ENCODE measurements at places on chromosomes 4 and X.
A peak's percentile ranks its signal among the peaks of the same experiment; 100 is the strongest.

DNA sequence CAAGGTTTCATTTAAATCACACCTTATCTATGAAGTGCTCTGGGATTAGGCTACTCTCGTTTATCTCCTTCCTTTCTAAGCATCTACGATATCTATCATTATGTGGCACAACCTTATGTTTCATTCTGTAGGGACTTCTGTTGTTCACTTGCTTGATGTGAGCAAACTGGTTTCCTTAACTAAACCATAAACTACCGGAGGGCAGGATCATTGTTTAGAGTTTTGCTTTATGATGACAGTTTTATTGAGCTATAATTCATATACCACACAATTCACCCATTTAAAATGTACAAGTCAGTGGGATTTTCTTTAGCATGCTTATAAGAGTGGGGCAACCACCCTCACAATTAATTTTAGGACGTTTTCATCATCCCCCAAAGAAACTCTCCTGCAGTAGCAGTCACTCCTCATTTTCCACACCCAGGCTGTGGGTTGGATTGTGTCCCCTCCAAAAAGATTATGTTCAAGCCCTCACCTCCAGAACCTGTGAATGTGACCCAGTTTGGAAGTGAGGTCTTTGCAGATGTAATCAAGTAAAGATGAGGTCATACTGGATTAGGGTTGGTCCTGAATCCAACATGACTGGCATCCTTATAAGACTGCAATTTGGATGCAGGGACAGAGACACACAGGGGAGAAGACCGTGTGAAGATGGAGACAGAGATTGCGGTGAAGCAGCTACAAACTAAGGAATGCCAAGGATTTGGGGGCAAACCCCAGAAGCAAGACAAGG is 42.1 kb upstream of the SH3RF1 start:
- no peak for DNase-seq

- DNase-seq = no peak
Measured at GRCh38 chrX:107542500-107542899, 85.8 kb upstream of the PRPS1 start.

DNA sequence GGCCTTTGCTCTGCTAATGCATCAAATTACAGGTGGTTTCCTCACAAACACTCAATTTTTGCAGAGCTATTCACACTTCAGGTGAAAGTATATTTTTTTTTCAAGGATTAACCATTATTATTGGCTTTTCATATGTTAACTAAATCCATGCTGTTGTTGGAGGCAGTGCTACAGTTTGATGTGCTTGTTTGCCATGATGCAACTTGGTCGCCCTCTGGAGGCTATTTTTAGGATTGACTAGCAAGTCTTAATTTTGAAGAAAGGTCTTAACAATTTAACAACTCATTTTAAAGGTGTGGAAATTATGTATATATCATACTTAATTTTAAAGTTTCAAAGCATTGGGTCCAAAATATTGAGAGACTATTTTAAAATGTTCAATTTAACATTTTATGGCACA is 168.8 kb upstream of the FAM47A start:
- peak; percentile 48 for DNase-seq

DNA sequence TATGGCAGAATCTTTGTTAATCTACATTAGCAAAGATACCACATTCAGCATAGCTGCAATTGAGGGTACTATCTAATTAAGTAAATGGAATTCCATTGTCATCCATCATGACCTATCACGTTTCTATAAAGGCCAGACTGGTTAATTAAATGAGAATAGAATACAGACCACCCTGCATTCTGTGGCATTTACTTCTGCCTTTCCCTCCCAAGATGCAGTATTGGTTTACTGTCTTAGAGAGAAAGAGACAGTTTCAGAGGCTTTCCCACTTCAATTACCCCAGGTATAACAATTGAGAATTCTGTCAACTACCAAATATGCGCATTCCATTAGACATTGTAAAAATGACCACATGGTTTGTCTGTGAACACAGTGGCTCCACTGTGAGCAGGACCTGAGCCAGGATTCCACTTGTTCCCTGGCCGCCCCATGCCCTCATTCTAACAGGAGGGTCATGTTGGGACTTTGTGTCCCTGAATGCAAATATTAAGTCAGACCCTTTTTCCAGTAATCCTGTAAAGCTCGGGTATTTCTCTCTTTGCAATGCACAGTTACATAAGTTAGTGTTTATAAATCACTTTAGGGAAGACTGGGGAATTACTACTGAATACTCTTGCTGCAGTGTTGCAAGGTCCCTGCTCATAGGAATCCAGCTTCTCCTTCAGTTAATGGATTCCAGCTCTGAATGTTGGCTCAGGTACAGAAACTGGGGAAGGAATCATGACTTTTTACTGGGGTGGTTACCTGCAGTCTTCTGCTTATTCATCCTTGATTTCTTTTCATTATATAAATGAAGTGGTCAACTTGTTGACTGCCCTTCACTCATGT is 261.0 kb downstream of the PDGFC start:
- no peak for DNase-seq

DNA sequence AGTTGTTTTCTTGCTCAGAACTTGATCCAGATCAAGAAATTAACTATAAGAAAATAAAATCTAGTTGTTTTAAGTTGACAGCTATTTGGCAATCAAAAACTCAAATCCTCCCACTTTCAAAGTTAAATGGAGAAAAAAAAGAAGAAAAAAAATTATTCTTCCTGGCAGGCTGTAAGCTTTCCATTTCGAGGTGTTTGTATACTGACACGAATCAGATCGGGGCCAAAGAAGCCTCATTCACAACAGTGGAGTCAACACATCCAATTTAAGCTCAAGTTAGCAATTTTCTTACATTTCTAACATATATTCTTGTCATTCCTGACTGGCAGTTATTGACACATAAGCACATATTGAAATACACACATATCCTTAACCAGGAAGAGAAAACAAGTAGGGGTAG is 119.4 kb downstream of the UNC5C start:
- DNase-seq = no peak

GRCh38 chr4:121256887-121257466 is 92.9 kb upstream of the TNIP3 start:
- no peak for DNase-seq

GRCh38 chrX:144715337-144715736 is 532.0 kb upstream of the SPANXN1 start:
- no peak for DNase-seq

DNA sequence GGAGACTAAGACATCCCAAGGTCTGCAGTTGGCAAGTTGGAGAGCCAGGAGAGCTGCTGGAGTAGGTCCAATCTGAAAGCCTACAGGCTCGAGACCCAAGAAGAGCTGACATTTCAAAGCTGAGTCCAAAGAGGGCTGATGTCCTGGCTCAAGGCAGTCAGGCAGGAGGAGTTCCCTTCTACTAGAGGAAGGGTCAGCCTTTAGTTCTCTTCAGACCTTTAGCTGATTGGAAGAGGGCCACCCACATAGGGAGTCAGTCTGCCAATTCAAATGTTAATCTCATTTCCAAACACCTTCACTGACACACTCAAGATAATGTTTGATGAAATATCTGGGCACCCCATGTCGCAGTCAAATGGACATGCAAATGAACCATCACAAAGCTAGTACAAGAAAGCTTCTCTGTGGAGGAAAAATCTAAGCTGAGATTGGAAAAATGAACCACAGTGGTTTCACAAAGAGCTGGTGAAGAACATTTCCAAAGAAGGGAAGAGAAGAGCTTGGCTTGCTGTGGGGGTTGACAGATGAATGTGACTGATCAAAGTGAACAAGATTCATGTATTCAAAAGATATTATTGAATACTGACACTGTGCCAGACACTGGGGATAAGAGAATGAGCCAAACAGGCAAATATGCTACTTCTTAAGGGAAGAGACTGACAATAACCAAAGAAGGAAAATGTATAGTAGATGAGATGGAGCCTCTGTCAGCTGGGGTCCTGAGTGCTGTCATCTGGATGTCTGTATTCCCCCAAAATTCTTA is 61.2 kb downstream of the STK32B start:
- DNase-seq = no peak

- DNase-seq = no peak
Measured at GRCh38 chr4:147312376-147313046, 168.4 kb upstream of the EDNRA start.

- no peak for DNase-seq
Measured at GRCh38 chr4:159451006-159451405, 348.1 kb downstream of the RAPGEF2 start.

- peak; percentile 33 for DNase-seq
Measured at GRCh38 chrX:30779453-30780030, 109.5 kb downstream of the TAB3 start.

DNA sequence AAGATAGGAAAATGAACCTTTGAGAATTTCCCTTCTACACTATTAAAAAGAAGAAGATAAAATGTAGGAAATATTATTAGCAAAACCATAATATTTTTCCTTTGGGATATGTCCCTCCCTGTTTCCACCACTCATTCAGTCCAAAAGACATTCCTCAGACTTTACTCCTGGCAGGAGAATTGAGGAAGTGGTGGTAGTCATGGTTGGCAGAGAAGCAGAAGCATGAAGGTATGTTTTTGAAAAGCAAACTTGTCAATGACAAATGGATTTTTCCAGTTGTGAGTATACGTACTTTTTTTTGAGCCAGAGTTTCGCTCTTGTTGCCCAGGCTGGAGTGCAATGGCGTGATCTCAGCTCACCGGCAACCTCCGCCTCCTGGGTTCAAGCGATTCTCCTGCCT is 13.7 kb downstream of the STAG2 start:
- DNase-seq = no peak

DNA sequence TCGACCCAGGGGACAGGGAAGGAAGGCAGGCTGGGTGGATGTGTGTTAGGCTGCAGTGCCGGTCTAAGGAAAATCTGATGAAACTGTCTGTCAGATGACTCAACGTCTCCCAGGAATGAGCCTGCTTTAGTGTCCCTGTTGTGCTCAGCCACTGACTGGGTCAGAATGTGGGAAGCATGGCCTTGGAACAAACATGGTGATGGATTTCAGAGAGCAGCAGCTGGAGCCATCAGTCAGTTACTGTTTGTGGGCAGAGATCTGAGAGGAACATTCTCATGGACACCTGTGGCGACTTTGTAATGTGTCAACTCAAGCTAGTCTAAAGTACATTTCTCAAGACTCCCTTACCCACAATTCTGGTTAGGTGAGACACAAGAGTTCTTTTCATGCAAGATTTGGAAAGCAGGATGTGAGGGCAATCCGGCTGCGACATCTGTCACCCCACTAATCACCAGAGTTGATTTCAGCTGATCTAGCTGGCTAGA is 63.2 kb downstream of the ANAPC10 start:
- DNase-seq = no peak

GRCh38 chr4:48962636-48963035 is 23.4 kb upstream of the CWH43 start:
- no peak for DNase-seq

DNA sequence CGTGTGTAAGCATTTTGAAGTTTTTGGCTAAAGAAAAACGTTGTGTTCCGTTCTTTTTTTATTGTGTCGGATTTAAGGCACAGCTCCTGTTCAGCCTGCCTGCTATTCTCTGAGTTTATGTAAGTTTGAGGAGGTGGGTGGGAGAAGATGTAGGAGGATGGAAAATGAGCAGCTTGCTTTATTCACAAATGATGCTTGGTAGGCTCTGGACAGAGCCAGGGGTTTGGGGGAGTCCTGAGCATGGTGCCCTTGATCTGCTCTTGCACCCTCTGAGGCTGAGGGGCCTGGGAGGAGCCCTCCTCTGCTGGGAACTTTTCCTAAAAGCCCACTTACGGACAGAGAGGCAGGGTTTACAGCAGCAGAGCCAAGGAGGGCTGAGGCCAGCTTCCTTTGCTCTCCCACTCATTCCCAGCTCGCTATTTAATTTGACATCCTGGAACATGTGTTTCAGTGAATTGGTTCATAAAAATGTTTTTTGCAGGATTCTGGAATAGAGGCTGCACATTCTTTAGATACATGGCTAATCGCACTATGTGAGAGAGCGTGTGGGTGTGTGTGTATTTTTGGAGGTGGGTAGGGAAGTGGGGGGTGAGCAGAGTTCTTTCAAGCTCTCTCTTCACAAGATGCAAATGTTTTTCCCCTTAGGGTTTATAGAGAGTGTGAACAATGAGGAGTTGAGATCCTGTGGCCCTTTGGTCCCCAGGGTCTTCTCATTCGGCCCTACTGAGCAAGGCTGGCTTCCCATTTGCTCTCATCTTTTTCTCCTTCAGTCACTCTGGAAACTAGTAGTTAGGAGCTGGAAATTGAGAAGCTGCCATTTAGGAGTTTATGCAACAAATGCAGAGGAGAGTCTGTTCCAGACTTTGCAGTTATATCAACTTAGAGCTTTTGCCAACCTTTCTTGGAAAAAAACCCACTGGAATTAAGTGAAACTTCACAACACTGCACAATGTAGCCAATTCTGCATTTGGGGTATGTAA is 32.1 kb downstream of the TMEM131L start:
- no peak for DNase-seq

DNA sequence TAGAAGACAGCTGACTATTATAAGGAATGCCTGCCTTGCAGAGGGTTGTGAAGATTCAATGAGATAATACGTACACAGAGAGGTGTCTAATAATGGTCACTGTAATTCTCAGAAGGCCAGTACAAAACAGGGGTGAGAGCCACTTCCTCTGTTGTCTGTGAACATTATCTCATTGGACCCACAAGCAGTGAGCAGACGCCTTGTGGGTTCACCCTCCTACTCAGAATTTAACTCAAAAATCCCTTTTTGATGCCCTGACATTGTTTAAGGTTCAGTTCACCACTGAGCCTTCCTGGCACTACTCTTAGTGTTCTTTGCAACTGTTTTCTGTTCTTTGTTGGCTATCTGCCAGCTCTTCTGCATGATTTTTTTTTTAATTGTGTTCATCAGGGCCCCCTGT is 467.4 kb downstream of the BCOR start:
- no peak for DNase-seq

- DNase-seq = no peak
Measured at GRCh38 chr4:6694177-6694901, 661 bp downstream of the S100P start.

- no peak for DNase-seq
Measured at GRCh38 chr4:143641361-143641760, 59.1 kb downstream of the FREM3 start.

DNA sequence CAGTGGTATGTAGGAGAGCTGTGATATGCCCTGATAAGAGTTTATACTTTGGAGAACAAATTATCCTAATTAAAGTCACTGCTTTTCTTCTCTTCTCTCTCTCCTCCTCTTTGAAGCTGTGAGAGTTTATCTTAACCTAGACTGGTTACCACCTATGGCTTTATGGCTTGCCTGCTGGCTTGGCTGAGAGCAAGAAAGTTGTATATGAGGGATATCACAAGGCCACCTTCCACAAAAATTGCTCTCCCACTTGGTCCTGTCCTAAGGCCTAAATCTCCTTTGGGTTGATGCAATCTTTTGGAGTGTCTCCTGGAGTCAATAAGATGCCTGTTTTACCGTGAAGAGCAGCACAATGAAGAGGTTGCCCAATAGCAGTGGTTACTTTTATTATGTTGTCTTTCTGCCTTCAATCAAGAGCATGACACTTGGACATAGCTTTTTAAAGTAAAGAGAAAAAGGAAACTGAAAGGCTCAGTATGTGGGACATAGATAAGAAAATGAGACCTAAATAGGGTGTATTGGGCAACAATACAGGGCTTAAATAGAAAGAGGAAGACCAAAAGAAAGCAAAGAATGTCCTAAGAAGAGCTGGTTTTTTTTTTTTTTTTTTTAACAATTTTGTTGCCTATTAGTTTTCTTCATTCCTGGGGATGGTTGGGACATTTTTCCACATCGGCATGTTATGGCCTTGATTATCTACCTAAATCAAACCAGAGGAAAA is 9.2 kb downstream of the GUCY1A1 start:
- DNase-seq = no peak

Measured in ecto neural progenitor cell (in vitro differentiated cells).